ENCODE measurements at places on chromosomes 7 and 10.

DNA sequence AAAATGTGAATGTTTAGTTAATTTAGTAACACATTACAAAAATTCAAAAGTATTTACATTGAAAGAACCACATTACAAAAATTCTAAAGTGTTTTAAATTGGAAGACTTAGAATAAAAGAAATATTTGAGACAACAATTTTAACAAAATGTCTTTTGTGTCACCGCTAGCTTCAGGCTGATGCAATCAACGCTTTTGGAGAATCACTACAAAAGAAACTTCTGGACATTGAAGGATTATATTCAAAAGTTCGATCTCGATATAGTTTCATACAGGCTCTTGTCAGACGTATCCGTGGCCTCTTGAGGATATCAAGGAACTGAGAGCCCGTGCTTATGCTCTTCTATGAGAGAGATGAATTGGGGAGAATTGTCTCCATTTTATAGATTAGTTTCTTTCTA, 14.1 kb upstream of the STMP1 start:
- DNase-seq, result no peak

DNA sequence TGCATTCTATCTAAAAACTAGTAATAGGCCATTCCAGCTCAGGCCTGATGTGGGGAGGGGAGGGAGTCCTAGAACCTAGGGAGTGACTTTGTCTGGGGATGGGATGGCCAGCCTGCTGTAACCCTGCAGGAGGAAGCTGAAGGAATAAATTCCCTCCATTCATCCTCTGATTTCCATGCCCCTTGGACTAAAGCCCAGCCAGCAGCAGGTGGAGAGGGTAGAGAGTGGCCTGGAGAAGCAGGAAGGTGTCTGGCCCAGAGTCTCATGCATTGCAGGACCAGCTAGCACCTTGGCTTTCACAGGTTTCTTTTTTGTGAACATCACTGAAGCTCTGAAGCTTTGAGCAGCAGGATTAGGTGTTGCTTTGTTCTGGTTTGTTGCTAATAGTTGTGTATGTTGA, 32.8 kb upstream of the CDH23 start:
- no peak for DNase-seq

DNA sequence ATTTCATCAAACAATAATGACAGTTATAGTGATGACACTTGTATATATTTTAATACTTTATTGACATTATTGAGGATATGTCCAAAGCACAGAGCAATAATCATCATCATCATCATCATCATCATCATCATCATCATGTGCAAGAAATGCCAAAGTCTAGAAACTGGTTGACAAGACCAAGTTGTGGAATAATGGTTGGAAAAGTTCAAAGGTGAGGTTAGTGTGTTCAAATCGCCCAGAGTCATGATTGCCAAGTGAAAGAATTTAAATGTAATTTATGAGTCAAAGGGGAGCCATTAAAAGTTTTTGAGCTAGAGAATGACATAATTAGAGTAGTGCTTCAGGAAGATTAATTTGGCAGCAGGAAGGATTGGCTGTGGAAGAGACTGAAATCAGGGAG, 852.4 kb downstream of the SORCS1 start:
- DNase-seq, result no peak

DNA sequence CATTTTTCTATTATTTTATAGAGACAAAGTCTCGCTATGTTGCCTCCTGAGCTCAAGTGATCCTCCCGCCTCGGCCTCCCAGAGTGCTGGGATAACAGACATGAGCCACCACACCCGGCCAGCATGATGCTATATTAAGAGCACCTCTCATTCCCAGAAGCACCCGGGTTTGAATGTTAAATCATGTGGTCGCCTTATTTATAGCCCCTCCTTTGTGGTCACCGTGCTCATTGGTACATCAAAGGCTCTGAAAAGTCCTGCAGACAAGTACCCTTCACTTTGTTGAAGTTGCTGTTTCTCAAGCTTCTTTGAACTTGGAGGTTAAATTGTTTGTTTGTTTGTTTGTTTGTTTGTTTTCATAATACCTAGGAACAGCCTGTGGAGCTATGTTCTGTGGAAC, 40.0 kb downstream of the CLIP2 start:
- DNase-seq, result no peak

GRCh38 chr10:5748394-5748803, 63.8 kb downstream of the TASOR2 start:
- DNase-seq, result no peak

- no peak for DNase-seq
Observed at GRCh38 chr7:148230296-148230695, 360.3 kb upstream of the C7orf33 start.

- DNase-seq, result no peak
Observed at GRCh38 chr10:18822156-18822555, 162.9 kb downstream of the ARL5B start.

- no peak for DNase-seq
Observed at GRCh38 chr7:39413636-39414223, 152.5 kb upstream of the YAE1 start.

- no peak for DNase-seq
Observed at GRCh38 chr7:7276161-7276560, 93.8 kb downstream of the C1GALT1 start.
